ENCODE measurements at places on chromosomes 12 and 14. TPM values are rescaled to one million over a fixed set of nuclear protein-coding genes. Genes with fewer than 3 reads are reported as not detected.

HNF1A gene
- total RNA-seq, result not detected

DNA sequence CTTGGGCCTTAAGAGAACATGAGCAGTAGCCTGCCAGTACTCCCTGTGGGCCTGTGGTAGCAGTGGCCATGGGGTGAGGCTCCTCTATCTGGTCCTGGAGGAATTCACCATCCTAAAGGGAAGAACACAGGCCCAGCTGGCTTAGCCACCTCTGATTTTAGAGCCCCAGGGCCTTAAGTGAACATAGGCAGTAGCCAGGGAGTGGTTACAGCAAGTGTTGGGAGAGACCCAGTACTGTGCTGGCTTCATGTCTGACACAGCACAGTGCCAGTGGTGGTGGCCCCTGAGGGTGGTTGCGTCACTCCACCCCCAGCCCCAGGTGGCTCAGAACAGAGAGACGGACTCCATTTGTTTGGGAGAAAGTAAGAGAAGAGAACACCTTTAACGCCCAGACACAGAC lies 105.1 kb downstream of the TXNDC16 start:
- no peak for DNase-seq

DNA sequence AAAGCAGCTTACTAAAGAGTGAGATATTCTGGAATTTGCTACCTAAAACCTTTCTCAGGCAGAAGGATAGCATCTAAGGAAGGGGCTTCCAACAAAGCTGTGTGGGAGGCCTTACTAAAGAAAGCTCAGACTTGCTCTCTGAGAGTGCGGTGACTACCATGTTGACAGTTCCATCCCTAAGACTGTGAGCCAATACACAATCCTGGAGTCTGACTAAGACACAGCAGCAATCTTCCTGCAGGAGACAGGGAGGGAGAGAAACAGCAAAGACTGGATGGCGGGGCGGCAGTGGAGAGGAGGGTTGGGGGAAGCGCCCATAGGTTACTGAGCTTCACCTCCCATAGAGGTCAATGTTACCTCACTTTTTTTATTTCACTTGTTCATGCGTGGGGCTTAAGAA lies 70.9 kb downstream of the KITLG start:
- DNase-seq, result no peak

GRCh38 chr12:52293926-52294325 lies 2.6 kb upstream of the KRT81 start:
- DNase-seq, result no peak

- DNase-seq, result no peak
Measured at GRCh38 chr12:131897276-131897675, 2.9 kb downstream of the ULK1 start.

DNA sequence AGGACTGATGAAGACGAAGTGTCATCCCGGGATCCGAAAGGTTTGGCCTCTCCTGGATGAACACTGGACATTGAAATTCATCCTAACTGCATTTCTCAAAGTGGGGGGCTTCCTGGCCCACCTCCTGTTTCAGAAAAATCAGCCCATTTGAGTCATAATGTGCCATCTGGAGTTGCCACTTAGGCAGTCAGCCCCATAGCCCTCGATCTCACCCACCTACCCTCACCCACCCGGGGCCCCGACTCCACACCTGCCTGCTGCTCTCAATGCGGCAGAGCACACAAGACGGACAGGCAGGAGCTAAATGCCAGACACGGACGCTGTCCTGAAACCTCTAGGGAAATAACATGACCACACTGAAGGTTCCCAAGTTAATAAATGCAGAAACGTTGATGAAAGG lies 12.6 kb downstream of the DLK1 start:
- DNase-seq, result no peak

DNA sequence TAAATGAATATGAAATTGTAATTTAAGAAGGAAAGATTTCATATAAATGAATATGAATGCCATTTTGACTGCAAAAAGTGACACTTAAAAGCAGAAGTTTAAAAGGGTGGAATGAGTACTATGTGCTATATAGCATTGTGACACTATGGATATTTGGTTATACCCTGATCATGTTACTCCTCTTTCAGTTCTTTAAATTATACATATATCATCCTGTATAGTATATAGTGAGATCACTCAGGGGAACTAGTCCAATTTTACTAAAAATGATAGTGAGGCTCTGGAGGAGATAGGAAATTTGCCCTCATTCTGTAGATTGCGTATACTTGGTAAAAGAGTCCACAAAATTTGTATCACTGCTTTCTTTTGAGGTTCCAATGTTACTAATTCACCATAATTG lies 155.7 kb upstream of the BTG1 start:
- no peak for DNase-seq

DDX24 gene
- total RNA-seq, result 232 TPM

ITGB7 gene
- 415 TPM for total RNA-seq

DNA sequence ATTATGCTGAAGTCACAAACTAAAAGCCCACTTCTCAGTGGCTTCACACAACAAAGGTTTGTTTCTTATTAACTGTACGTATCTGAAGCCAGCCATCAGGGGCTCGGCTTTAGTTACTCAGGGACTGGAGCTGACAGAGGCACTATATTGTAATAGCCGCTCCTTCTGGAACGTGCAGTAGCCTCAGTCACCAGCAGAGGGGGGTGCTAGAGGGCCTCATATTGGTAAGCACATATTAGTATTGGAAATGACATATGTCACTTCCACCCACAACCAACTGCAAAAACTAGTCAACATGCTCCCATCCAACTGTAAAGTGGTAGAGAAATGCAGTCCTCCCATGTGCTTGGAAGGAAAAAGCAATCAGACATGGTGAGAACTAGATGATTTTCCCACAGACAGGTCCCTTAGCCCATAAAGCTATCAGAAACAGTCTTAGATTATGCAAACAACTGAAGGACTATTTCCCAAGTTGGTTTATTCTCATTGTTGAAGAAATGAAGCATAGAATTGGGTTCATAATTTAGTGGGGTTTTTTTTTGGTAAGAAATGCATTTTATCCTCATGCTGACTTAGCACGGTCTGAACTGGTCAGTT lies 183.6 kb upstream of the G2E3 start:
- peak; percentile 53 for DNase-seq

DNA sequence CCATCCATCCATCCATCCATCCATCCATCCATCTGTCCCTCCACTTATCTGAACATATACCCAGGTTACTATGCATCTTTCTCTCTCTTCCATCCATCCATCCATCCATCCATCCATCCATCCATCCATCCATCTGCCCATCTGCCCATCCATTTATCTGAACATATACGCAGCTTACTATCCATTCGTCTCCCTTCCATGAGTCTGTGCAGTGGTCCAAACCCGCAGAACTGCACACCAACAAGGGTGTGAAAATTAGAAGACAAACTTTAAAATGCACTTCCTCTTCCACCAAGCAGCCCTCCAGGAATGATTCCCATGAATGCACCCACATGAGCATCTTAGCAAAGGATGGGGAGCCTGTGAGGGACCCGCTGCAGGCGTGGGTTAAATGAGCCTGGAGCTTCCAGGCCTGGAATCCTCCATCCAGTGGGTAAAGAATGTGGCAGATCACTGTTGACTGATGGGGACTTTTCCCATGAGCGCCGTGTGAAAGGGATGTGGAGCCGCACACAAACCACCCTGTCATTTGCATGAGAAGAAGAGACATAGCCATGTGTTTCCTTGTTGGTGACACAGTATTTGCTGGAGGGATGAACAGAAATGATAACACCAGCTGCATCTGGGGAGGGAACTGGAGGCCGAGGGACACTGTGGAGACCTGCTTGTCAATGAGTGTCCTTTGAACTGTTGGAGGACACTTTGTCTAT lies 376.6 kb downstream of the ADGRD1 start:
- no peak for DNase-seq

GRCh38 chr12:23686095-23686494 lies 263.4 kb downstream of the SOX5 start:
- DNase-seq, result no peak

DNA sequence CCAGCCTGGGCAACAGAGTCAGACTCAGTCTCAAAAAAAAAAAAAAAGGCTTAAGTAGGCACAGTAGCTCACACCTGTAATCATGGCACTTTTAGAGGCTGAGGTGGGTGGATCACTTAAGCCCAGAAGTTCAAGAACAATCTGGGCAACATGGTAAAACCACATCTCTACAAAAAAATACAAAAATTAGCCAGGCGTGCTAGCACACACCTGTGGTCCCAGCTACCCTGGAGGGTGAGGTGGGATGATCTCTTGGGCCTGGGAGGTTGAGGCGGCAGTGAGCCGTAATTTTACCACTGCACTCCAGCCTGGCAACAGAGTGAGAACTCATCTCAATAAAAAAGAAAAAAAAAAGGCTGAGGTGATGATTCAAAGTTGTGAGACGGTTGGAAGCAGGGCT lies 9.1 kb upstream of the RESF1 start:
- no peak for DNase-seq

DNA sequence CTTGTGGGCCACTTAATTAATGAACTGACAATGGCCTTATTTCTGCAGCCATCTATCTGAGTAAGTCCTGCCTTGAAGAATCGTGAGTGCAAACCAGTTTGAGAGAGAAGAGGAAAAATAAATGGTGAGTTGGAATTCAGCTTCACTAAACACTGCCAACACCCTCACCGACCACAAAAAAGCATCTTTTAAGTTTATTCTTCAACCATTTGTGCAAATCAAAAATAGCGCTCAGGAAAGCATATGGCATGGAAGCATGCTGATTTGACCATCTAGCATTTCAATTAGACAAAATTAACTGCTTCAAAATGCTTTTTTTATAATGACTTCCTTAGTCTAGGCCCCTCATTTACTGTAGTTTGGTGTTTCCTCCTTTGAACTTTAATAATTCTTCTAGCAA lies 294.0 kb downstream of the PPFIA2 start:
- no peak for DNase-seq

IL31 gene
- not detected for total RNA-seq

CCDC196 gene
- total RNA-seq, result not detected

KLRD1 gene
- 30.6 TPM for total RNA-seq

RD3L gene
- not detected for total RNA-seq
